SW480 (cell line): ENCODE measurements at places on chromosomes 4 and X.

DNA sequence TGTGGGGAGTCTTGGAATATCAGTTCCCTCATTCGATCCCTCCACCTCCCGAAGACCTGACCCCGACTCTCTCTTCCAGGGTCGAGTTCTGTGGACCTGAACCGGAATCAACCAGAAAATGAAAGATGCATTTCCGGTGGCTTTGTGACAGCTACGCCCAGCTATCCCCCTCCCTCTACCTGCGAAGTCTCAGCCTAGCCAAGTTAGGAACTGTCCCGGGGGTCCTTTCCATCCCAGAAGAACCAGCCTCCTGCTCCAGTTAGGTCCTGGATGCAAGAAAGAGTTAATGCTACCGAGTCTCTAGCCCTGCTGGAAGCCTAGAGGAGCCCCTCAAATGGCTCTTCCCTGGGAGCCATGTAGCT, 13.4 kb upstream of the ETDC start:
- no peak for DNase-seq

GRCh38 chr4:3037957-3038461, 36.3 kb downstream of the HTT-AS start:
- DNase-seq, result no peak

DNA sequence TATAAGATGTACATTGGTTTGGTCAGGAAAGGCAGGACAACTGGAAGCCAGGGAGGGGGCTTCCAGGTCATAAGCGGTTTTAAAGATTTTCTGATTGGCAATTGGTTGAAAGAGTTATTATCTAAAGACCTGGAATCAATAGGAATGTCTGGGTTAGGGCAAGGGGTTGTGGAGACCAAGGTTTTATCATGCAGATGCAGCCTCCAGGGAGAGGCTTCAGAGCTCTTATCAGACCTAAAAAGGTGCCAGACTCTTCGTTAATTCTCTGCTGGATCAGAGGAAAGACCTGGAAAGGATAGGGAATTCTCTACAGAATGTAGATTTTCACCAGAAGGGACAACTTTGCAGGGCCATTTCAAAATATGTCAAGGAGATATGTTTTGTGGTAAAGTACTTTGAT, 62.8 kb downstream of the BEX3 start:
- DNase-seq, result no peak

DNA sequence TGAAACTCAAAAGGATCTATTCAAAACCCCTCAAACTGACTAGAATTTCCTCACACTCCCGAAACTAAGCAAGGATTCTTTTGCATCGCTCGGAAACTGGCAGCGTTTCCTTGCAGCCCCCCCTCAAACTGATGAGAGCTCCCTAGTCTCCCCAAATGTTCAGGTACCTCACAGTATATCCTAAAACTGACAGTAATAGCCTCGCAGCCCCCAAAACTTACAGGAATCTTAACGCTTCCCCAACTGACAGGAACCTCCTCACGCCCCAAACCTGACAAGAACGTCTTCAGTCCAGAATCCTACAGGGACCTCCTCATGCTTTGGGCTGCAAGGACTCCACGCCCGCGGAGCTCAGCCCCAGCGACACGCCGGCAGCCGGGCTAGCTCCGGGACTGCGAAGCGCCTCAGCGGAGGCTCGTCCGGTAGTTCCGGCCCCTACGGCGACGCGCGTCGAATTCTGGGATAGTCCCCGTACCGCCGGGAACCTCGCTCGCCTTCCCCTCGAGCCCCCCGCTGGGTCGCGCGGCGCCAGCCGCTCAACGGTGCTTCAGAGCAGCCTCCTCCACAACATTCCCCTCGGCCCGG, 640 bp downstream of the PHF8 start:
- peak; percentile 29 for DNase-seq

- no peak for DNase-seq
Observed at GRCh38 chr4:39435659-39436563, 22.8 kb downstream of the RPL9 start.

- no peak for DNase-seq
Observed at GRCh38 chrX:68947882-68948605, 119.2 kb downstream of the EFNB1 start.

- DNase-seq, result no peak
Observed at GRCh38 chr4:69147334-69147733, 51.1 kb downstream of the UGT2B7 start.

GRCh38 chr4:164997941-164998340, 20.5 kb upstream of the TRIM61 start:
- no peak for DNase-seq

GRCh38 chr4:1379801-1380331, 26.4 kb downstream of the NKX1-1 start:
- no peak for DNase-seq

GRCh38 chr4:3688018-3688998, 77.9 kb upstream of the ADRA2C start:
- DNase-seq, result peak; percentile 40

DNA sequence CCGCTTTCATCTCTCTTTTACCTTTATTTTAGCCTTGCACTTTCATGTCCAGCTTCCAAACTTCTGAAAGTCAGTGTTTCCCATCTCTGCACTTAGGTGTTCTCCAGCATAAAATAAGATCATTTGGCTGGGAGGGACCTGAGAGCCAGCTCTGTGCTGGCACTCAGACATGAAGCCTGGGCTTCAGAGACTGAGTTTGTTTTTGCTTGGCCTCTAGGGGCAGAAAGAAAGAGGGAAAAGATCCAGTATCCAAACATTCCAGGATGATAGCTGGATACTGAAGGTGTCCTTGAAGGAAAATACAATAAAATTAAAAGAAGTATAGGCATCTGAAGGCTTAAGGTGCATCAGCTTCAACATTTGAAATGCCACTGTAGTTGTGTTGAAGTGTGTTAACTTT, 202.4 kb upstream of the ZIC3 start:
- no peak for DNase-seq

- no peak for DNase-seq
Observed at GRCh38 chr4:155906554-155907247, 3.2 kb downstream of the TDO2 start.

GRCh38 chrX:15694941-15695451, 30.4 kb upstream of the CLTRN start:
- DNase-seq, result no peak

- DNase-seq, result no peak
Observed at GRCh38 chr4:81136161-81136905, 78.7 kb downstream of the PRKG2 start.

DNA sequence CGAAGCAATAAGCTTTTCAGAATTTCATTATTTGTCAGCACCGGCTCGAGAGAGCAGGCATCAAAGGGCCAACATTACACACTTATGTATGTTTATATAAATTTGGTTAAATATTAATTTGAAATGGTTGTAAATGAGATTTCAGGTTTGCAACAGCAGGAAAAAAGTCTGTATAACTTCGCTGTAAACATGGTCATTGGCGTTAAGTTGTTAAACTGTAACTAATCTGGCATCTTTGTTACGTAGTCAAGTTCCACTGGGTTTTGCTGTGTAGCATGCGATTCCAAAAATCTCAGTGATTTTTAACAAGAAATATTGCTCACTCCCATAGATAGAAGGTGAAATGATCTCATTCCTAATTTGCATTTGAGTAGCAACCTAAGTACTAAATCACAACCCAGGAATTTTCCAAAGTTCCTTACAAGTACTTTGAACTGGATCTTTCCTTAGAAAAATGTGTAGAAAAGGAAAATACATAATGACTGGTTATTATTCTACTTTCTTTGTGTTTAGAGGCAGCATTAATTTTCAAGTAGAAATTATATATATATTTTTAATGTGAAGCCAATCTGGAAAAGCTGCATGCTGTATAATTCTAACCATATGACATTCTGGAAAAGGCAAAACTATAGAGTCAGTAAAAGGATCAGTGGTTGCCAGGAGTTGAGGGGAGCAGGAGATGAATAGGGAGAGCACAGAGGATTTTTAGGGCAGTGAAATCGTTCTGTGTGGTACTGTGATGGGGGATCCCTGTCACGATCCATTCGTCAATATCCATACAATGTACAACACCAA, 222.1 kb downstream of the CBR4 start:
- DNase-seq, result peak; percentile 11

DNA sequence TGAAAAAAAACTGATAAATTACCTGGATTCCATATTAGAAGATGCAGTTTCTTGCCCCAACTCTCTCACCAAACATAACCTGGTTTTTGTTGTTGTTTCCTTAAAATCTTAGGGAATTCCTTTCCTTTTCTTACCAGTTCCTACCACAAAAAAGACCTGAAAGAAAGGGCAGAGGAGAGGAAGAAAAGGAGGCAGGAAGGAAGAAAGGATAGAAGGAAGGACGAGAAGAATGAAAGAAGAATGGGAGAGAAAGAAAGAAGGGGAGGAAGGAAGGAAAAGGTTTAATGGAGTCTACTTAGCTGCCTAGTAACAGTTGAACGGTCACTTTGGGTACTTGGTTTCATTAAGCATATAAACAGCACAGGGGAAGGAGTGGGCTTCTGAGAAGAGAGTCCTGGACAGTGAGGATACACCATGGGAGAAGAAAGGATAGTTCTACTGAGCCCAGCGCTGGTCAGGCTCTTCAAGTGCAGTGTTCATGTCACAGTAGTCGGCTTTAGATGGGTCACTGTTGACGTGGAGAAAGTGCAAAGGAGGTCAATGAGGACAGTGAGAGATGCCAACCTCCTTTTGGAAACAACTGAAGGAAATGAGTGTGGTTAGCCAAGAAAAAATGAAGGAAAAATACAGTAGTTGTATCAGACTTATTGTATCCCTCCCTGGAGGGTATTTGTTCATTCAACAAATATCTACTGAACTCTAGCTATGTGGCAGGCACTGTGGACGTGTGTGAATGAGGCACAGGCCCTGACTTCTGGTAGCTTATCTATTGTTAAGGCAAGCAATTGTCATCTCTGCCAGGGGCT, 1.1 kb upstream of the CHIC2 start:
- no peak for DNase-seq

DNA sequence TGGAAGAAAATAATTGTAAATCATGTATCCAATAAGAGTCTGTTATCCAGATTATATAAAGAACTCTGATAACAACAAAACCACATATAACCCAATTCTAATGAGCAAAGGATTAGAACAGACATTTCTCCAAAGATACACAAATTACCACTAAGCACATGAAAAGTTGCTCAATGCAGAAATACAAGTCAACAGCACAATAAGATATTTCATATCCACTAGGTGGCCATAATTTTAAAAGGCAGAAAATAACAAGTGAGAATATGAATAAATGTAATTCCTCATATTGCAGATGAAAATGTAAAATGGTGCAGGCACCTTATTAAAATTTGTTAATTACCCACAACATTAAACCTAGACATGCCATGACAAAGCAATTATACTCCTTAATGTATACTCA, 73.9 kb upstream of the ZCCHC13 start:
- no peak for DNase-seq

DNA sequence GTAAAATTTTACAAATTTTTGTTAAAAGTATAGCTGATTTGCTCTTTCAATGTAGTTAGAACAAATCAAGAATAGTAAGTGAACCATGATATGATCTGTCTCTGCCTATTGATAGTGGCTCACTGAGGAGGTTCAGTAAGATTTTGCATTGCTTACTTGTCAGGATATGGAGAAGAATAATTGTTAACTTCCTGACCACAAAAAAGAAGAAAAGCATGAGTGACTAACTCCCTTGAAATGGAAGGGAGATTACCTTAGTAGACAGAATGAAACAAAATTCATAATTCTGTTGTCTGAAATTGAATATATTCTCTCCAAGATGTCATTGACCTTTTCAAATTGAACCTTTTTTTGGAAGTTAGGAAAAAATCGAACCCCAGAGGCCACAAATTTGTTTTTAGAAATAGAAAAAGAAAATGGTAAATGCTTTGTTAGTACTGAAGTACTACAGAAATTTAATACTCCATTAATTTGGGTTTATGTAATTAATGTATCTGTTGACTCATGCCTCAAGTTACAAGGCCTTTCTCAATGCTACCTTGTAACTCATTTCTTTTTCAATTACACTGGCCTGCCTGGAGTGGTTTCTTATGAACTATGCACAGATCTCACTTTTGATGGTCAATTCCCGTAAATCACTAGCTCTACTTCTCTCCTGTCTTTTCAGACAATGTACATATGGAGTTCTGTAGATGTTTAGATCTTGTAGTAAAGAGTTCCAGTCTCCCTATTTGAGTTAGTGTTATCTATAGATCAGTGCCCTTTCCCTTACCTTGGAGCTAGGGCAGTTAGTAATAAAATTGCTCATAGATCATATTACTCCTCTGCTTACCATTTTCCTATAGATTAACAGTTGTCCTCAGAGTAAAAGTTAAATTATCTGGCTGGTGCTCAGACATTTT, 139.3 kb downstream of the TLL1 start:
- DNase-seq, result no peak

- no peak for DNase-seq
Observed at GRCh38 chrX:112051576-112051975, 31.0 kb downstream of the TRPC5 start.

DNA sequence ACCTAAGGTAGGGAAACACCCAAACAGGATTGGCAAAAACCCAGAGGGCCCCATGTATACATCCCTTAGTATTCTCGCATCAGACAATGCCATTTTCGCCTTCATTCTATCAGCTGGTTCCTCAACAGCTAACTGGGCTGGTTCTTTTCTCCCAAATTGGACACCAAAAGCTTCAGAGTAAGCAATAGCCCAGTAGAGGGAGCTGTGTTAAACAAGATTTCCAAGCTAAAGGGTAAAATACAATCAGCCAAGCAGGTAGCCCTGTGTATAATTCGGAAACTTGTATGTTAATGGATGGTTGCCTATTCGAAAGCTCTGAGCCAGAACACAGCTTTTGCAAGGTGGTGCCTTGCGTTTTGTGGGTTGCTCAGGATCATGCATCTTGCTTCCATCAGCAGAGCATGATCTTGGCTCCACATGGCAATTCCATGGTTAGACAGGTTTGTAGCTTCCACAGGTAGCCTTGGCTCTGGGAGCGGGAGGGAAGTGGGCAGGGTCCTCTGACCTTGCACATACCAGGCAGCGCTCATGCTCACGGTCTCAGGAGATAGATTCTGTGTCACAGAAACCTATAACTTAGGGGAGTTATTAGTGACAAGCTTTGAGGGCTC, 115.2 kb upstream of the LNX1 start:
- peak; percentile 42 for DNase-seq

GRCh38 chr4:118915468-118915867, 26.8 kb downstream of the SYNPO2 start:
- DNase-seq, result no peak

GRCh38 chrX:130071611-130072344, 38.5 kb downstream of the ELF4 start:
- DNase-seq, result no peak

- peak; percentile 91 for DNase-seq
Observed at GRCh38 chrX:153226344-153227185, 47.5 kb downstream of the MAGEA1 start.

GRCh38 chr4:81030981-81031791, 678 bp downstream of the BMP3 start:
- no peak for DNase-seq

DNA sequence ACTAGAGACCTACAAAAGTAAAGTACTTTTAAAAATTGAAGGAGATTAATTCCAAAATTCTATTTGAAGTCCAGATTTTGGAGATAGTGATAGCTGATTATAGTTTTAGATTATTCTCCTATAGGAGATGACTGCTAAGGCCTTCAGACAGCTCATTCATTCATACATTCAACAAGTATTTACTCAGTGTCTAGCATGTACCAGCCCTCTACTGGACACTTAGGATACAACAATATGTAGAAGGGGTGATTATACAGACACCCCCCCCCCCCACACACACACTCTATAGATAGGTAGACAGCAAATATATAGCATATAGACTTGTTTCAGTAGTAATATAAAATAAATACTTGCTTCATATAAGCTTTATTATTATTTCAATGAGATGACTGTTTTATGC, 60.4 kb upstream of the TAF9B start:
- DNase-seq, result peak; percentile 49
